ENCODE measurements at places on chromosomes 2 and 18.

DNA sequence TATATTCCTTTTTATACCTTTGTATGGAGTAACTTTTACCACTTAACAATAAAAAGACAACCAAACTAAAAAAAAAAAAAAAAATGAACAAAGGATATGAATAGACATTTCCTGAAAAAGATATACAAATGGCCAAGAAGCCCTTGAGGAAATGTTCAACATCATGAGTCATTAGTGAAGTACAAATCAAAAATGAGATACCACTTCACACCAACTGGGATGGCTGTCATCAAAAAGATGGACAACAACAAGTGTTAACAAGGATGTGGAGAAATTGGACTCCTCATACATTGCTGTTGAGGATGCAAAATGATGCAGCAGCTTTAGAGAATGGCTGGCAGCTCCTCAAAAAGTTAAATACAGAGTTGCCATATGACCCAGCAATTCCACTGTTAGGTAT lies 22.6 kb upstream of the SCYGR2 start:
- DNase-seq, result no peak

DNA sequence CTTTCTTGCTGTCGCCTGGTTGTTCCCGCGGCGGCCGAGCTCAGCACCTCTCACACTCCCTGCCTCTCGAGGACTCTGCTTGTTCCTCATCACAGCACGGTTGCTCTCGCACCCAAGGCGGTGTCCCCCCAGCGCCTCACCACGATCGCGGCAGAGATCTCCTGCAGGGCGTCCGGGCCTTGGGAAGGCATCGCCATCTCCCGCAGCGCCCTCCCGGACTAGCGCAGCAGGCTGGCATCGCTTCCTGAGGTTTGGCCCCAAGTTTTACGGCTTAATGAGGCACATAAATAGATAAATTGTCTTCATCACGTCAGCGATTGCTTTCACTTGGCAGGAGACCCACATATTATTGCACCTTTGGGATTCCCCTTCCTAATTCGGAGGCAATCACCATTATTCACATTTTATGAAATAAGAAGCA lies 125.4 kb downstream of the RGPD3 start:
- DNase-seq, result no peak

GRCh38 chr18:30358555-30358954 lies 684.0 kb downstream of the DSC3 start:
- DNase-seq, result no peak

DNA sequence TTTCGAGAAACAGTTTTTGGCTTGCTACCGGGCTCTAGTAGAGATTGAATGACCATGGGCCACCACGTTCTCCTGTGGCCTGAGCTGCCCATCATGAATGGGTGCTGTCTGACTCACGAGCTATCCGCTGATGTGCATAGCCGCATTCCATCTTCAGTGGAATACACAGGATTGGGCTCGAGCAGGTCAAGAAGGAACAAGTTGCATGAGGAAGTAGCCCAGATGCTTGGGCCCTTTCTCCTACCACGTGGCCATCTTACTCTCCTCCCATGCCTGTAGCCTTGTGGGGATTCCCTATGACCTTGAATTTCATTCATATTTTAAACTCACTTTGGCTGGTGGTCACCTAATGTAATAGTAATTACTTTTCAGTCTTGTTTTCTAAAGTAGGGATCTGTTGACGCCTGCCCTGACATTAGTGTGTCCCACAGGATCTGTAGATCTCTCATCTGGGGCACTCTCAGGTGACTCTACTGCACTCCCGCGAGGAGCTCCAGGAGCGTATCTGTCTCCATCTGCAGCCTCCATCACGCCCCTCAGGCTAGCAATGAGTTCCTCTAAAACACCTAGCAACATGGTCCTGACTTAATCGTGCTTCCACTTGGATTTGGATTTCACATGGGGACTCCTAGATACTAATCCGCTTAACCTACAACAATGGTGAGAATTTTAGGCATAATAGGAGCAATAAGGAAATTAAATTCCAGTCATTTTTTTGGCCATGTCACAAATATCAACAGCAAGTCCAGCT lies 67.8 kb downstream of the PSMG2 start:
- no peak for DNase-seq

Measured in NCI-H1694 treated with DMSO at 0.1 percent for 48 hours (cell line).